ENCODE measurements at places on chromosomes 16 and 17. TPM values are rescaled to one million over a fixed set of nuclear protein-coding genes. Genes with fewer than 3 reads are reported as not detected.

KRTAP2-1 gene
- total RNA-seq = not detected

FOXN1 gene
- total RNA-seq = not detected

TMED6 gene
- total RNA-seq = 0.06 TPM

TPSD1 gene
- 0.03 TPM for total RNA-seq

HOXB1 gene
- total RNA-seq = not detected

HSPB9 gene
- not detected for total RNA-seq

Measured in A549 treated with CpdA at 1 μM for 4 hours (cell line).